ENCODE measurements at places on chromosomes 7 and 10.
A peak's percentile ranks its signal among the peaks of the same experiment; 100 is the strongest.

DNA sequence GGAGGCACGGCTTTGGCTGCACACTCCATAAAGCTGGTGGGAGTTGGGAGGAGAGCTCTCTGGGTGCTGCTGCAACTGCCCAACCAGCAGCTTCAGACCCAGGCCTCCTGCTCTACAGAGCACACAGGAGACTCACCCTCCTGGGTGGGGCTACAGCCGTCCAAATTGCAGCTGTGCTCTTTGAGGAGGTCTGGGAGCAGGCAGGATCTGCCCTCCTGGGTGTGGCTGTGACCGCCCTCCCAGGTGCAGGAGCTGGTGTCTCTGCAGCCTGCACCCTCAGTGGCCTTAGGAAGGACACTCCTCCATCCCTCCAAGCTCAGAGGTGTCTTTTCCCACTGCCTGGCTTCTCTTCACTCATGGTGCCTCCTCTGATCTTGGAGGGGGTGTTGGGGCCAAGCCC is 20.0 kb upstream of the PRF1 start:
- no peak for DNase-seq

DNA sequence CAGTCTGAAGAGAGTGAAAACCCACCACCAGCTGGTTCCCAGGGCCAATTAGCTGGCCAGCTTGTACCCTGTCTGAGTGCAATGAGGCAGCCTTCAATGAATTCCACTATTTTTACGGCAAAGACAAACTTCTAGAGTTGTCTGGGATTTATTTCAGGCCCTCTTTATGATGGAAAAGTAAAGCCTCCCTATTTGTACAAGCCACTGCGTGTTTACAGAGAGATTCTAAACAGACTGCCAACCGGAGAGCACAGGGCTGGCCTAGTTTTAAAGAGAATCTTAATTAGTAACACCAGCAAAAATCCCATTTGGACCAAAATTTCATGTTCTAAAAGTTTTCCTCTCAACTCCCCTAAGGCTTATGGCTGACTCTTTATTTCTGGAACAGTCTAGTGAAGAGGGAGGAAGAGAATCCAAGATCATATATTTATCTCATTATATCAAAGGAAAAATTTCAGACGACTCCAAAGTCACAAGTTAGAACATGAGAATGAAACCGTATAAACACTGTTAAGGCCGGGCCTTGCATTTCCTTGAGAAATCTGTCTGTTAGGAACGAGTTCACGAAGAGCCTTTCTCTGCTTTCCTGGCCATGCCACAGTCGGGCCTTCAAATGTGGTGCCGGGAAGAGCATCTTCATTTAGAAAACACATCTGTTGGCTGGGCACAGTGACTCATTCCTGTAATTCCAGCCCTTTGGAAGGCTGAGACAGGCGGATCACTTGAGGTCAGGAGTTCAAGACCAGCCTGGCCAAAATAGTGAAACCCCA is 724.6 kb upstream of the NRP1 start:
- DNase-seq, result no peak

- no peak for DNase-seq
Observed at GRCh38 chr7:31047313-31048146, 4.6 kb upstream of the ADCYAP1R1 start.

GRCh38 chr10:83934062-83934461 is 205.2 kb upstream of the GHITM start:
- no peak for DNase-seq

DNA sequence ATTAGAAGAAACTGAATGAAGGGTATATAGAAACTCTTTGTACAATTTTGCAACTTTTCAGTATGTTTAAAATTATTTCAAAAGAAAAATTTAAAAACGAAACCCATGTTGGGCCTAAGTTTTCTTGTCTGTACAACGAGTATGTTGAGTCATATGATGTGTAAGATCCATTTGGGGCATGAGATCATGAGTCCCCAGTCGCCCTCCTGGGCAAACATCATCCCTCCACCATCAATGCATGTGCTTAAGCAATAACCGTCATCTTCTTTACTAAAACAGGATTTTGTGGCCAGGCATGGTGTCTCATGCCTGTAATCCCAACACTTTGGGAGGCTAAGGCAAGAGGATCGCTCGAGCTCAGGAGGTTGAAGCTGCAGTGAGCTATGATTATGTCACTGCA is 54.2 kb upstream of the CDCA7L start:
- DNase-seq, result peak; percentile 16

Measured in fibroblast of skin of scalp (primary cell).